ENCODE measurements at places on chromosomes 2 and 18.

DNA sequence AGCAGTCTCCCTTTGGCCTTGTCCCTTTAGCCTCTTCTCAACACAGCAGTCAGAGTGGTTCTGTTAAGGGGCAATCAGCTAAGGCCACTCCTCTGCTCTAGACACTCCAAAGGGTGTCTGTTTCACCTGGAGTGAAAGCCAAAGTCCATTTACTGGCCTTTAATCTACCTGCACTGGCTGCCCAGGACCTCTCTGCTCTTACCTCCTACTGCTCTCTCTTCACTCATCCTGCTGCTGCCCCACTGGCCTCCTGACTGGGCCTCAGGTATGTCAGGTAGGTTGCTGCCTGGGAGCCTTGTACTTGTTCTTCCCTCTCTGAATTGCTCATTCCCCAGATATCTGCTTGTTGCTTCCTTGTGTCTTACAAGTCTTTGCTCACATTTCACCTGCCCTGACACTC lies 68.2 kb downstream of the PIKFYVE start:
- no peak for DNase-seq

- no peak for DNase-seq
Observed at GRCh38 chr2:171791361-171791760, 102.7 kb downstream of the SLC25A12 start.

DNA sequence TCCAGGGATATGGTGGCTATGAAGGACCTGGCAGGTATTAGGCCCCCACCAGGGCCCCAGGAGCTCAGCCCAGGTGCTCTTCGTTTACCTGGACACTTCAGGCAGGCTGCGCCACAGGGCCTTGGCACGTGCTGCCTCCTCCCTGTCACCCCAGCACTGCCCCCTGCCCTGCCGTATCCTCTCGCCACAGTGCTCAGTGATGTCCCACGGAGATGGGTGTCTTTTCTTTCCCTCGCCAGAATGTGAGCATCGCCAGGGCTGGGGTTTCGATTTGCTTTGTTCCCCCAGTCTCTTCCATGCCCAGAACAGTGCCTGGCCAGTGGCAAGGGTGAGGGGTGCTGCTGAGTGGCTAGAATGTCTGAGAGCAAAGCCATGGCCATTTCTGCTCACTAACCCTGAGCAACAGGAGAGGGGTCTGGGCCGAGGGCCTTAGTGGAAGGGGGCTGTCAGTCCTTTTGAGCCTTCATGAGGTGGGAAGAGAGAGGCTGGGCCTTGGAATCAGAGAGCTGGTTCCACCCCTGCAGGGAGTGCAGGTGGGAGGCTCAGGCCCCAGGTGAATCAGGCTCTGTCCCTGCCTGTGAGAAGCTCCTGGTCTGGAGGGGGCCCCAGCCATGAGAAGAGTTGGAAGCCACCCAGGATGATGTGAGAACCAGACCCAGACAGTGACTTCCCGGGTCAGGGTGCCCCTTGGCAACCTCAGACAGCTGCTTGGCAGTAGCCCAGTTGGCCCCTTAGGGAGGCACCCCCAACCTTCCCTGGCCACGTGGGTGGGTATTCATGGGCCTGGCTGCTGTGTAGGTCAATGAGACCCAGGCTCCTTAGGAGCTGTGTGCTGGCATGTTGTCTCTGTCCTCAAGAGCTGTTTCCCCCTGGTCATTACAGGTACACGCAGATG lies 129.9 kb upstream of the HS6ST1 start:
- DNase-seq, result no peak

DNA sequence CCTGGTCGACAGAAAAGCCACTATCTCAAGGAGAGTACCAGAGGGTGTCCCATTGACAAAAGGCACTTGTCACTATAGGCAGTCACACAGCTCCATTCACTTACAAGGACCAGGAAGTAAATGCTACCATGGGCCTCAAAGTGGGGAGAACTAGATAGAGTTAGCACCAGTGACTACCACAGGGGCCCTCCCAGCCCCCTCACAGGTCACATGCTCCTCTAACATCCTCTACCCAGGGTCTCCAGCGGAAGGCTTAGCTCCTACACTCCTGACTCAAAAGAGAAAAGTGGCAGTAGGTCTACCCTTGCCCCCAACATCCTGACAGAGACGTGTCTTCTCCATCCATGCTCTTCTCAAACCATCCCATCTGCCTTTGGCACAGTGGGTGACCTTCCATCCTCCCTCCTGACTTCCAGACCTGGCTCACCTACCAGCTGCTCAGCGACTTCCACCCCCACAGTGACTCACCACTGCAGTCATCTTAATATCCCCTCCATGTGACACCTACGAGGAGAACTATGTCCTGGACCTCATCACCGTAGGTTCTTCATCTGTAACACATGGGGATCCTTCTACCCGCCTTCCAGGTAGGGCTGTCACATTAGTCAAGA lies 5.6 kb upstream of the DNMT3A start:
- DNase-seq, result no peak

GRCh38 chr18:59308248-59308937 lies 10.1 kb downstream of the CPLX4 start:
- peak; percentile 18 for DNase-seq

GRCh38 chr2:144362401-144362800 lies 157.5 kb downstream of the ZEB2 start:
- no peak for DNase-seq

DNA sequence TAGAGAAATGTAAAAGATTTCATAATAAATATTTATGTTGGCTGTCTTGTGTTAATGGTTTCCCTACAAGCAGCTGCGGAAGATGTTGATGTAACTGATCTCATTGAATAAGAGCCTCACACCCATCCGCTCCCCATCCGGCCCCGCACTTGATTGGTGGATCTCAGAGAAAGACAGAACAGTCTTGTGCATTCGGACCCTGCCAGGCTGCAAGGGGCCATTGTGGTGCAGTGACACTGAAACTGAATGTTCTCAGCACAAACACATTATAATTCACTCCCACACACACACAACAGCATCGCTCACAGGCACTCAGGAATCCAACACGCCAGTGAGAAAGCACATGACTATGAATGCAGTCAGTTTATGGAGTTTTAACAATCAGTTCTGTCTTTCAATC lies 47.8 kb downstream of the PRELID3A start:
- peak; percentile 12 for DNase-seq

DNA sequence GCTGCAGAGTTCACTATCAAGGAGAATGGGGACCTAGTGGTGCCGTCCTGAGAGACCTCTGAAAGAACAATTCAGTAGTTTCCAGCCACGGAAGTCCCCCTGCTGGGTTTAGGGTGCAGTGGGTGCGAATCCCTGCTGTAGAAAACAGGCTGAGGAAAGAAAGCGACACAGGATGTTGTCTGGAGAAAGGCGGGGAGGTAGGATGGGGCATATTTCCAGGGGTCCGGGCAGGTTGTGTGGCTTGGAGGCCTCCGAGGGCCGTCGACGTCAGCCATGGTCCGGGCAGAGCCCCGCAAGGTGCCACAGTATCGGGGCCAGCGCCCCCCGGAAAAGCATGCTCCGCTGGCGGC lies 807 bp upstream of the CREB1 start:
- DNase-seq, result no peak

DNA sequence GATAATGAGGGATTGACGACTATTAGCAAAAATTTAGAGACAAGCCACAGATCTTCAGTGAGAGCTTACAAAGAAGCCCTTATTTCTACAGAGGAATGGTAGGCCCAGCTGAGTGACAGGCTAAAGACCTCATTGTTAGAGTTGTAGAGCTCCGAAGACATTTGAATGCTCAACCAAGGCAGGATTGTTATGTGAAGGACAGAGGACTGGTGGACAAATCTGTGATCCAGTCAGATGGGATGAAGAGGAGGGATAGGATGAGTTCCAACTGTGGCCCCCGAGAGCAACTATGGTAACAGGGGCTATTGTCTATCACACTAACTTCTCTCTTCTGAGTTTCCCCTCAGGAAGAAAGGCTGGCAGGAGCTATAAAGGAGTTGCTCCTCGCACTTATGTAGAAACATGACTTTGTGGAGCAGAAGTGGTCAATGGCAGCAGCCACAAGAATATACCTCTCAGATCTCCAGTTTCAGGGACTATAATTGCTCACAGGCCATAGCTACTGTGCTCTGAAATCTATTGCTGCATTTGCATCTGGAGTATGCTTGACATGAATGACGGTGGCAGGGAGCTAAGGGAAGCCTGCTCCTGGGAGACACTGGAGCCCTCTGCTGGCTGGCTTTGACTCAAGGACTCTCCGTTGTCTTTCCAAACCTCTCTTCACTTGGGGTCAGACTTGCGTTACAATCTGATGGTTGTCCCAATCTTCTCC lies 50.3 kb upstream of the GREB1L start:
- DNase-seq, result peak; percentile 24

GRCh38 chr2:176158186-176158591 lies 1.1 kb downstream of the HOXD3 start:
- DNase-seq, result no peak

GRCh38 chr2:178237488-178238153 lies 43.3 kb downstream of the OSBPL6 start:
- DNase-seq, result no peak

- no peak for DNase-seq
Observed at GRCh38 chr2:25620077-25620476, 53.3 kb downstream of the DTNB start.

- no peak for DNase-seq
Observed at GRCh38 chr2:43559391-43560230, 36.2 kb downstream of the THADA start.

DNA sequence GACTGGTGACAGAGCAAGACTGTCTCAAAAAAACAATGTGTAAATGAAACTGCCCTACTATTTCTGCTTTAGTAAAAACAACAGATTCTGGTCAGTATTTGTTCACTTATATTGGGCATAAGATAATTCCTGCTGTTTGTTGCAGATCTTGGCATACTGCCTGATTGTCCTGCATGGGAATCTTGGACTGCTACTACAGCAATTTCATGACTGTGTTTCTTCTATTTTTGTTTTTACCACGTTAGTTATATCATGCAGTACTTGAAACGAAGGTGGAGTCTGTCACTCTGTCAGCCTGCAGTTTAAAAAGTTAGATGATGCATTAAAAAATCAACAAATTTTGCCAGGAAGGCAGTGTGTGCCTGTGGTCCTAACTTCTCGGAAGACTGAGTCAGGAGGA lies 14.2 kb upstream of the CLASP1 start:
- no peak for DNase-seq

DNA sequence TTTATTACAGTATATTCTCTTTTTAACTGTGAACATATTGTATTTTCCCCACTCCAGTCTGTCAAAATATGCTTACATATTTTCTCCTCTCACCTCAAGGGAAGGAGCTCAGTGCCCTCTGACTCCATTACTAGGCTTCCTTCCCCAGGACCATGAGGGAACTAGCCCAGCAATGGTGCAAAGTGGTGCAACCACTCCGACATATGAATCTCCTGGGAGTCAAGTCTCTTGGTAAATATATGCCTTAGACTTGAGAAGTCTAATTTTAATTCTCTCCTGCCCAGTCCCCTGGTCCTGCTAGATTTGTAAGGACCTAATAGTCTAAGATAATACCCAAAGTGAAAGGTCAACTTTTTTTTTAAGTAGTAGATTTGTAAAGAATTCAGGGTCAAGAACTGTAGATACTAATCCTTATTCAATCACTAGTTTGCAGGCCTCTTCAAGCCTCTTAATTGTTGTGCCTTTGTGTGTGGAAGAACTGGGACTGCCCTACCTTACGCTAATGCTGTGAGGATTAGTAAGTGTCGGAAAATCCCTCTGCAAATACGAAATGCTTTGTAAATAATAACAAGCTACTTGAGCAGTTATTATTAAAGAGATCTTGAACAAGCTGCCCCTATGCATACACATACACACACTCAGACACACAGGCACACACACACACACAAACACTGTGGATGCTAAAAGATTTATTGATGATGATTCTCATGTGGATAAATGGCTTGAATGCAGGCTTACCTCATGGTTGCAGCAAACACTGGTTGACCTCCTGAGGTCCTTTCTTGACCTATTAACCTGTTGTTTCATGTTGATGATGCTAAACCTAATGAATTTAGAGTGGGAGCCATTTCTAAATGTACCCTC lies 251.2 kb upstream of the PARD3B start:
- no peak for DNase-seq

DNA sequence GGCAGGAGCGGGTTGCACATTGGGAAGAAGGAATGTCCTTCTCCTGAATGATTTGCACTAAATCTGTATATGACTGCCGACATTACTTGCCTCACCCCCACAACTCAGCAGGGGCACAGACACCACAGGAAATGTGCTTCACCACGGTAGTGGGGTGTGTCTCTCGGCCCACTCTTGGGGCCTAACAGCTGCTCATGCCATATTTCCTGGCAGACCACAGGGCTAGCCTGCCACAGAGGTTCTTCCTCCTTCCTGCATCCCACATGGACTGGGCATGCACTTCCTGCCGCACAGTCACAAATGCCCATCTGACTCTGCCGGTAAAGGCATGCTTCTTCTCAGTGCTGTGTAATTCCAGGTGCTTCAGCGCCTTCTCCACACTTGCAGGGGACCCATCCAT lies 10.3 kb upstream of the PAPOLG start:
- DNase-seq, result no peak

- DNase-seq, result no peak
Observed at GRCh38 chr2:188622601-188623260, 331.1 kb downstream of the GULP1 start.

DNA sequence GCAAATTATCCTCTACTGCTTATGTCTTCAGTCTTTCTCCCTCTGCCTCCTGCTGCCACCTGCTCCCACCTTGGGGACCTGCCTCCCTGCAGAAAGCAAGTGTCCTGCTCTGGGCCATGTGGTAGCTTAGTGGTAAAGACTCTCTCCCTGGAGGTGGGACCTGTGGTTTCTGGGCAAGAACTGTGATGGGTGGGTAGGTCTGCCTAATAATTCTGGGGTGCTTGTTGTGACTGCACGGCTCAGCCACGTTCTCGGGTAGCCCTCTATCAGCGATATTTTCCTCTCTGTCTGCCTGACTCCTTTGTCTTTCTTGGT lies 16.4 kb upstream of the CD28 start:
- no peak for DNase-seq

DNA sequence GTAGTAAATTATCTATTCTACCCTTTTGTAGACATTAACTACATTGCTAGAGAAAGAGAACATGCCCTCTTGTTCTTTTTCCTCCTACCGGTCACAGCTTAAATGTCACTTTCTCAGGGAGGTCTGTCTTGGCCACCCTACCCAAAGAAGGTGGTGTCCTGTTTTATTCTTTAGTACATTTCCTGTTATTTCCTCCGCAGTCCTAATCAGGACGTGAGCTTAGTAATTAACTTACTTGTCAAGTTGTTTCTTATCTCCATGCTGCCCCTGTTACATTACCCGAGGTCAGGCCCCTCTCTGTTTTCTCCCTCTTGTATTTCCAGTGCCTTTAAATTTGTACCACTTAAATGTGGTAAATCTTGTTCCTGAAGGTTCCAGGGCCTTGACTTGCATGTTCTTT lies 73.7 kb upstream of the RMDN2 start:
- DNase-seq, result no peak
